ENCODE measurements at places on chromosomes 5 and 9.

DNA sequence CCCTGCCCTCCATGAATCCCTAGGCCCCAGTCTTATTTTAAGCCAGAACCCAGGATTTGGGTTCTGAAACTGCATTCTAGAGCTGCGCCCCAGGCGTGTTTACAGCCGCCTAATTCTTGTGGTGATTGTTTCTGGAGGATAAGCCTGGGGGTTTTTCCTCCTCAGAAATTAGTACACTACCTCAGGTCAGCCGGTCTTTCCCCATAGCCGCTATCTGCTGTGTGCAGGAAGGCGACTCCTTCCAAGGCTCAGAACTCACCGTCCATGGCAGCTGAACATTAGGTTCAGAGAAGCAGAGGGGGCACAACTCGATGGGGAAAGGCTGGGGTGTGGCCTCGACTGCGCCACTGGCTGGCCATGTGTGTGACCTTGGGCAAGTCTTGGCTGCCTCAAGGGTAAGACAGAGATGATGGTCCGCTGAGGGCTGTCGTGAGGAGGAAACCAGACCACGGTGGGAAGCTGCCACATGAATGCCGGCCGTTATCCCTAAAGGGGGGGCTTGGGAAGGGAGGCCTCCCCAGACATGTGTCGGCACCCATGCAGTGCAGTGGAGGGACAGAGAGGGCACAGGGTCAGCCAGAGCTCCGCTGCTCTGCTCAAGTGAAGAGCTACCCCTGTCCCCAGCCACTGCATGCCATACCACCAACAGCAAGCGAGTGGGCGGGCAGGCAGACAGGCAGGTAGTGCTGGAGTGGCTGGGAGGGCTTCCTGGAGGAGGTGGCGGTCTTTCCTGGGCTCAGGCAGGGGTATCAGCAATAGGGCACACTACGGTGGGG lies 28.9 kb downstream of the SHB start:
- no peak for DNase-seq
- H3K27me3 ChIP-seq, result no peaks in the 10 kb centered on the region
- H3K4me3 ChIP-seq, result peak overlapping the region; percentile 7
- H3K27ac ChIP-seq, result no peak overlapping the region

GRCh38 chr5:169873642-169874041 lies 106.7 kb downstream of the INSYN2B start:
- no peak overlapping the region for H3K4me3 ChIP-seq
- peaks cover 2% of the 10 kb centered on the region for H3K4me1 ChIP-seq
- H3K27ac ChIP-seq, result no peak overlapping the region
- H3K27me3 ChIP-seq, result no peaks in the 10 kb centered on the region
- DNase-seq, result no peak

DNA sequence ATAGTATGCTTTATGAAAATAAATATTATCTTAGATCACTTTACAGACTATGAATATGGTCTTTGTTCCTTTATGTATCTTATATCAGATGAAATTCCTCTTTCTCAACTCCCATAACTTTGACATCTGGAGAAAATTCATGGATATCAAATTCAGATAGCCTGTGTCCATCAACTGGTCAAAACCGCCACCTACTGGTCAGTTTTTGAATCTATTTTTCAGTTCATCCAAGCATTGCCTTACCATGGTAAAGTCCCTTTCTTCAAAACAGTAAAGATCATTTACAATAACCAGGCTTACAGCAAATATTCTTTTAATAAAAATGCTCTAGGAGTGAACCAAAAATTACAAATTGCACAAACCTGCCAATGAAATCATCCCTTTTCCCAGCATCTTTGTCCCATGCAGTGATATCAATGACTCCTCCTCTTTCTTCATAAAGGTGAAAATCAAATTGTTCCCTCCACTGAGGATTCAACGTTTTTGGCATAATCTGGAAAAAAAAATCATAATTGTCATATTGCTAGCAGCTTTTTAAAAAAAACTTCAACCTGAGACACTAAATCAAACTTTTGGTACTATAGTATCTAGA lies 290.5 kb downstream of the SLF1 start:
- peak; percentile 24 for DNase-seq
- no peak overlapping the region for H3K4me3 ChIP-seq
- no peak overlapping the region for H3K27ac ChIP-seq
- H3K36me3 ChIP-seq, result no peaks in the 10 kb centered on the region
- no peaks in the 10 kb centered on the region for H3K4me1 ChIP-seq

- no peaks in the 10 kb centered on the region for H3K4me1 ChIP-seq
- no peak overlapping the region for H3K4me3 ChIP-seq
- DNase-seq, result no peak
- H3K36me3 ChIP-seq, result no peaks in the 10 kb centered on the region
Measured at GRCh38 chr9:134518004-134518606, 123.5 kb upstream of the COL5A1 start.

- no peak for DNase-seq
- H3K4me3 ChIP-seq, result no peak overlapping the region
- no peak overlapping the region for H3K27ac ChIP-seq
- H3K36me3 ChIP-seq, result no peaks in the 10 kb centered on the region
- H3K27me3 ChIP-seq, result no peaks in the 10 kb centered on the region
Measured at GRCh38 chr5:152568016-152568415, 162.9 kb upstream of the NMUR2 start.

DNA sequence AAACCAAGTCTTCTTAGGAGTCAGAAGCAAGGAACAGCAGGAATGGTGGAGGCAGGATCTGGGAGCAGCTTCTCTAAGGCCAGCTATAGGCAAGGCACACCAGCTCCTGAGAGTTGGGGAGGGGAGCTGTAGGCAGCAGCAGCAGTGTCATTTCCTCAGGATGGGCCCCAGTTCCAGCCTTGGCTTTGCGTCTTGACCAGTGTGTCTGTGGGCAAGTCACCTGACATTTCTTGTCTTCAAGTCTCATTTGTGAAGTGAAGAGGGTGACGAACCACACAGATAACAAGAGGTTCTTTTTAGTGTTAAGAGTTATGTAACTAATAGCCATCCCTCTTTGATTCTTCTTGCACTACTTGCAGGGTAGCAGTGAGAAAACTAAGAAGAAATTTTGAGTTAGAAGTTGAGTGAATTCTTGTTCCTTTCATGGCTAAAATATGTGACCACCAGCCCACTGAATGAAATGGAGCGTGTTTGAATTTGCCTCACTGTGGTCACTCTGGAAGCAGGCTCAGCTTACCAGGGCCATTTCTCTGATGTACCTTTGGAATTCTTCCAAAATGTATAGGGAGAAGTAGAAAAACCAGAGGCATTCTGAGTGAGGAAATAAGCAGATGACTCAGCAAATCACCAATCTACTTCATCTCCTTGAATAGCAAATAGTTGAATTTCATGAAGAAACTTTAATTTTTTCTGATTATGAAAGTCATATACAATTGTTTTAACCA lies 42.4 kb downstream of the RHOBTB3 start:
- H3K4me1 ChIP-seq, result no peaks in the 10 kb centered on the region
- no peak overlapping the region for H3K27ac ChIP-seq
- DNase-seq, result no peak
- no peak overlapping the region for H3K4me3 ChIP-seq

- H3K36me3 ChIP-seq, result no peaks in the 10 kb centered on the region
- H3K4me1 ChIP-seq, result no peaks in the 10 kb centered on the region
- no peak overlapping the region for H3K27ac ChIP-seq
- no peak overlapping the region for H3K4me3 ChIP-seq
- H3K27me3 ChIP-seq, result no peaks in the 10 kb centered on the region
Measured at GRCh38 chr5:95668728-95669127, 14.1 kb downstream of the SPATA9 start.

DNA sequence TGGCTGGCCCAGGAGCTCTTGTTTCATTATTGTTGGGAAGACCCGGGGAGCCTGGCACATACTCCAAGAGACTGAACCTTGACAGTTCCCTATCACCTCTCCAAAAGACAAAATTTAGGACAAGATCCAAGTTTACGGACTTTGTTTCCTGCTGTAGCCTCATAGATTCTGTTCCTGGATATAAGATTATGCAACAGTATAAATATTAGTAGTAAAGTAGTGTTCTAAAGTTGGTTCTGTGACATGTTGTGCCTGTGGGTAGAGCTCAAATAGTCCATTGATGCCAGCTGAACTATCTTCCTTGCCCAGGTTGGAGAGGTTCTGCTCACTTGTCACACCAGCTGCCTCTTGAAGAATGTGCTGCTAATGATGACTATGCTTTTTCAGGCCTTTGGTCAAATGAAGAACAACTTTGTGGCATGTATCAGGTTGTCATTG lies 430.2 kb downstream of the DMAC1 start:
- no peak overlapping the region for H3K27ac ChIP-seq
- H3K4me3 ChIP-seq, result no peak overlapping the region
- no peaks in the 10 kb centered on the region for H3K36me3 ChIP-seq
- H3K4me1 ChIP-seq, result no peaks in the 10 kb centered on the region
- no peaks in the 10 kb centered on the region for H3K27me3 ChIP-seq
- DNase-seq, result no peak

GRCh38 chr9:14888272-14888671 lies 22.0 kb downstream of the FREM1 start:
- no peaks in the 10 kb centered on the region for H3K27me3 ChIP-seq
- no peak overlapping the region for H3K27ac ChIP-seq
- DNase-seq, result no peak
- H3K36me3 ChIP-seq, result no peaks in the 10 kb centered on the region
- H3K4me3 ChIP-seq, result no peak overlapping the region
- no peaks in the 10 kb centered on the region for H3K4me1 ChIP-seq

Data from neuronal stem cell (in vitro differentiated cells).